ENCODE measurements at places on chromosomes 12 and 14. TPM values are rescaled to one million over a fixed set of nuclear protein-coding genes. Genes with fewer than 3 reads are reported as not detected.

DNA sequence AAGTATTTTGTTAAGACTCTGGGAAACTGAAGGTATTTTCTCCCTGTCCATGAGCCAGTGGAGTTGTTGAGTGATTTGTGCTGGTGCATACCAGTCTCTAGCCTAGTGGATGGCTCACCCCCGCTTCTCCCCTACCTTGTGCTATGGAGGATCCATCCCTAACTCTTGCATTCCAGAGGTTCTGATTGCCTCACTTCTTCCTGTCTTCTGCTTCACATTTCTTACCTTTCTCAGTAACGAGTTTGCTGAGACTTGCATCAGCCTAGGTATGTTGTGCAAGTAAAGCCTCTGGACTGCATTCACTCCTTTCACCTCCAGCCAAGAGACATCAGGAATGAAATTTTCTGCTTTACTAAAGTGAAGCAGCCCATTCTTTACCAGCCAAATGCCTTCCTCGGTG, 391.6 kb downstream of the ZFP36L1 start:
- no peak for DNase-seq

- no peak for DNase-seq
Observed at GRCh38 chr12:102964872-102965271, 7.4 kb downstream of the ASCL1 start.

- DNase-seq = no peak
Observed at GRCh38 chr12:104524034-104524832, 67.5 kb downstream of the CHST11 start.

GRCh38 chr12:132561427-132562156, 48.8 kb downstream of the LRCOL1 start:
- DNase-seq = no peak

GRCh38 chr12:120266180-120266870, 795 bp upstream of the PXN start:
- DNase-seq = no peak

DNA sequence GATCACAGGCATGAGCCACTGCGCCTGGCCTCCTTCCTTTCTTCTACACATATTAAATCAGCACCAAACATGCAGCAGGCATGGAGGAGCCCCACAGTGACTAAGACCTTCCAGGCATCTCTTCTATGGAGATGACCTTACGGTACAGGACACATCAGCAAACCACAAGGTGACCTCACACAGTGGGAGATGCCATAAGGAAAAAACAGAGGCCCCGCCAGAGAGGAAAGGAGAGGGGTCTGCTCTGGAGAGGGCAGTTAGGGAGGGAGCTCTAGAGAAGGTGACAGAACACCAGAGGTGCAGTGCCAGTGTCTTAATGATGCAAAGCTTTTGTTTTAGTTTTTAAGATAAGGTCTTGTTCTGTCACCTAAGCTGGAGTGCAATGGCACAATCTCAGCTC, 81.1 kb upstream of the ESRRB start:
- DNase-seq = no peak

DNA sequence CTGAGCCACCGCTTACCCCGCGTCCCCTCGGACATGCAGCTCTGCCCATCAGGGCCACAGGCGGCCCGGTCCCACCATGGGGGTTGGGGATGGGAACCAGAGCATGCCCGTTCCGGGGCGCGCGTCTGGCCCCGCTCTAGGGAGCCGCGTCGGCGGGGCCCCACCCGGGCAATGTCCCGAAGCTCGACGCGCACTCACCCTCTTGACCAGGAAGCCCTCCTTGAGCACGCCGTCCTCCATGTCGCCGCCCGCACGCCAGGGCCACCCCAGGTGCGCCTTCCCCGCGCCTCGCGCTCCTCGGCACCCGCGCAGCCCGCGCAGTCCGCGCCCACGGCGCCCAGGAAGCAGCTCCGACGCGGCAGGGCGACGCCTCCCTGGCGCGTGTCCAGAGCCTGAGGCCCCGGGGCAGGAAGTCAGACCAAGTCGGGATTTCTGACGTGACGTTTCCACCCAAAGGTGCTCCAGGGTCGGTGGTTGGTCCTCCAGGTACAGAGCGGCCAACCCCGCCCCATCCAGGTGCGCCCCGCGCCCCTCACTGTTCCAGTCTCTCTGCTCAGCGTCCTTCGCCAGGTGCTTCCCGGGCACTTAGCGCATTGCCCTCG, at the start of gene PLEK2:
Gene PLEK2, minus strand, starts transcription at position 346 of the 602 bp plus-strand sequence. Its CDS starts 106 bp downstream, at position 240.
- peak; percentile 81 for DNase-seq

- no peak for DNase-seq
Observed at GRCh38 chr14:51394384-51394783, 154.3 kb downstream of the TMX1 start.

DNA sequence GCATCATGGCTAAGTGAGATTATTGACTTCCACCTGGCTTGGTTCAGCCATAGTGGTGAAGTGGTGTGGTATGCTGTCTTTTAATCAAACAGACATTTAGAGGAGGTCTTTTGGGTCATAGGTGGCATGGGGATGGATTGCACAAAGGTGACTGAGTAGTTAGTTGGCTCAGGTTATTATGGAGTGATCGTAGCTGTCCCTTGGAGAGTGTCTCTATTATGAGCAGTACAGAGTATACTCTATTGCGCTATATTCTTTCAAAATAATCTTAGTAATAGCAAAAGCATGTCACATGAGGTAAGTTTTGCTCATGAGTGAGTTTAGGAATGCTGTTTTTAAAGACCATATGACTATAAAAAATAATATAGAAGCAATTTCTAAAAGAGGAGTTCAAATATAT, 60.4 kb downstream of the RASSF8 start:
- DNase-seq = no peak

DNA sequence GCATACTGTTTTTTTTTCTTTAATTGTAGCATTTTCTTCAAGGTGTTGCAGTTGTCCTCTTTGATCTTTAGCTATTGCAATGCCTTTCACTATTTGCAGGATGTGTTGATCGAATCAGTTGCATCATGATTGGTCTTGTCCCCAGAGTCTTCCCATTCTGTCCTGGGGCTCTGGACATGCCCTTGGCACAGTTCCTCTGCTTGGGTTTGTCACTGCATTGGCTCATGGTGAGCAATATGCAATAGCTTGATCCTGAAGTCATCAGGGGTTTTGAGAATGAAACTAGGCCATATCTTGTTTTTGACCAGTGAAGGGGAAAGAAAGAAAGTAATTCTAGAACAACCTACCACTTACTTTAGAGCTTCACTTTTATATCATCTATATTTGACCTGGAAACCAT, 281.5 kb downstream of the TMEM117 start:
- no peak for DNase-seq

- DNase-seq = no peak
Observed at GRCh38 chr14:42192738-42193653, 586.3 kb downstream of the LRFN5 start.

- no peak for DNase-seq
Observed at GRCh38 chr14:78752518-78753188, 582.5 kb downstream of the NRXN3 start.

GRCh38 chr14:22537436-22538310, 51.4 kb downstream of the DAD1 start:
- DNase-seq = no peak

GRCh38 chr12:46470975-46471374, 98.4 kb upstream of the SLC38A2 start:
- DNase-seq = no peak

DNA sequence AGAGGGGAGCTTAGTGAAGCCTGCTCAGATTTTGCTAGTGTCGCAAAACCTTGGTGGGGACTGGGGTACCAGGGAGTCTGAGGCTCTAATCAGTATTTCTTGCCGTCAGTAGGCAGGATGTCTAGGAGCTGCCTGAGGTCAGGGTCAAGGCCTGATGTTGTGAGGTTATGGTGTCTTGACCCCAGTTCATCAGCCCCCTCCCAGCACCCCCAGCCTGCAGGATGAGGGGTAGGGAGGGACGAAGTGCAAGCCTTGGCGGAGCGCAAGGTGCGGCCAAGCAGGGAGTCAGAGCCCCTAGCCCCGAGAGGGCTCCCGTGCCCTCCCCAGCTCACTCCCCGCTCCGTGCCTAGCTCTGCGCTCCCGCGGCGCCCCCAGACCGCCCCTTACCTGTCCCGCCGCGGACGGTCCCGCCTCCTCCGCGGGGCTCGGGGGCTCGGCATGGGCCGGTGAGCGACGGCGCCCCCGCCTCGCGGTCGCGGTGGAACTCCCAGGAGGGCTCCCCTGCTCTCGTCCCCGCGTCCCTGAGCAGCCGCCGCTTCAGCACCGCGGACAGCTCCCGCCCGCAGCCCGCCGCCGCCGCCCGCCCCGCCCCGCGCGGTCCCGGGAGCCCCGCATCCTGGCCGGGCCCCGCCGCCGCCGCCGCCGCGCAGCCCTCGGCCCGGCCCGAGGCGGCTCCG, 347 bp downstream of the SYNDIG1L start:
- peak; percentile 85 for DNase-seq

DNA sequence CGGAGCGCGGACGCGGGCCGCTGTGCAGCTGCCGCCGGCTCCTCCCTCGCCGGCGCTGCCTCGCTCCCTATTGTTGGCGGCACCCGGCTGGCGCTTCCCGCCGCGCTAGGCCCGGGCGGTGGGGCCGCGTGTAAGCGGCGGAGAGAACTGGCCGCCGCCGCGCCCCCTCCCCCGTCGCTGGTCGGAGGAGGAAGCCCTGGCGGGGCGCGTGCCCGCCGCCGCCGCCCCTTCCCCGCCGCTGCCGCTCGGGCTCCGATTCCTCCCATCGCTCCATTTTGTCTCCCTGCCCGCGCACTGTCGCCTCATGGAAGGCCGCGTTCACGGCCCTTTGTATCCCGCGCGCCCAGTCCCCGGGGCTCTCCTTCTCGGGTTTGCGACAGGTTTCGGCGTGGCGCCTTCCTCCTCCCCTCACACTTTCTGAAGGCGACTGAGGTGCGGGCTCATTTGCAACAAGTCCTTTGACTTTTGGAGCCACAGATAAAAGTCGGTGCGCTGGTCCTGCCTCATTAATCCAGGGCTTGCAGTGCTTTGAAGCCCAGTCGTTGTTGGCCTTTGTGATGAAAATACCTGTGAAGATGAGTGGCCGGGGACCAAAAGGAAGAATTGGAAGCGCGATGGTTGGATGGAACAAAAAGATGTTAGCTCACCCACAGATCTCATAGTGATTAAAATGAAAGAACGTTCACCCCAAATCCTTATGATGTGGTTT, 707 bp downstream of the CPSF6 start:
- peak; percentile 83 for DNase-seq

GRCh38 chr12:92573104-92573503, 129.7 kb upstream of the PLEKHG7 start:
- no peak for DNase-seq

DNA sequence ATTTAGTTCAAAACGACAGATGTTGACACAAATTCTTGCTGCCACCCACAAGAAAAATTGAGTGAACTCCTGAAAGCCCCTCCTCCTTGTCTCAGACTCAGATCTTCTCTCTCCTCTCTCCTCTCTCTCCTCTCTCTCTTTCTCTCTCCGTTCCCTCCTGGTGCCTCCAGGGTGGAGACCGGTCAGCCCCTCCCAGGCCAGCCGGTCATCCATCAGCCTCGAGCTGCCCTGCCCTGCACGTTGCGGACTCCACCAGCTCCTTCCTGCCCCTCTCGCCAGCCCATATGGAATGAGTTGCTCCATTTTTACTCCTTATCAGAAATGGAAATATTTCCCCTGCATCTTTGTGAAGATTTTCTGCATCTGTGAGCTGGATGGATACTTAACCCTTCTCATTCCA, 103.8 kb downstream of the TBX5 start:
- no peak for DNase-seq

DNA sequence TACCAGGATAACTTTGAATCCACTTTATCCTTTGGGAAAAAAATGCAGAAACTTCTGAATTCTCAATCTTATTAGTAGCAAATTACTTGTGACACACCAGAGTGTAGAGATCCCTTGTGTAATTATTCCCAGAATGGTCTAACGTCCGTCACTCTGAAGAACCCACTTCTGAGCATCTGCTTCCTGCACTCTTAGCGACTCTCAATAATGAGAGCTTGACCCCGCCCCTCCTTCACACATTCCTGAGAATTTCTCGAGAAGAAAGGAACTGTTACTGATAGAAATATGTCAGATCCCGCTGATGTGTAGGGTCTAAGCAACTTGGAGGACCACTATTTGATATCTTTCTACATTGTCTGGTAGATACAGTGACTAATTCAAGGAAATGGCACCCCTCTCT, 218.3 kb upstream of the PDZRN4 start:
- no peak for DNase-seq

DNA sequence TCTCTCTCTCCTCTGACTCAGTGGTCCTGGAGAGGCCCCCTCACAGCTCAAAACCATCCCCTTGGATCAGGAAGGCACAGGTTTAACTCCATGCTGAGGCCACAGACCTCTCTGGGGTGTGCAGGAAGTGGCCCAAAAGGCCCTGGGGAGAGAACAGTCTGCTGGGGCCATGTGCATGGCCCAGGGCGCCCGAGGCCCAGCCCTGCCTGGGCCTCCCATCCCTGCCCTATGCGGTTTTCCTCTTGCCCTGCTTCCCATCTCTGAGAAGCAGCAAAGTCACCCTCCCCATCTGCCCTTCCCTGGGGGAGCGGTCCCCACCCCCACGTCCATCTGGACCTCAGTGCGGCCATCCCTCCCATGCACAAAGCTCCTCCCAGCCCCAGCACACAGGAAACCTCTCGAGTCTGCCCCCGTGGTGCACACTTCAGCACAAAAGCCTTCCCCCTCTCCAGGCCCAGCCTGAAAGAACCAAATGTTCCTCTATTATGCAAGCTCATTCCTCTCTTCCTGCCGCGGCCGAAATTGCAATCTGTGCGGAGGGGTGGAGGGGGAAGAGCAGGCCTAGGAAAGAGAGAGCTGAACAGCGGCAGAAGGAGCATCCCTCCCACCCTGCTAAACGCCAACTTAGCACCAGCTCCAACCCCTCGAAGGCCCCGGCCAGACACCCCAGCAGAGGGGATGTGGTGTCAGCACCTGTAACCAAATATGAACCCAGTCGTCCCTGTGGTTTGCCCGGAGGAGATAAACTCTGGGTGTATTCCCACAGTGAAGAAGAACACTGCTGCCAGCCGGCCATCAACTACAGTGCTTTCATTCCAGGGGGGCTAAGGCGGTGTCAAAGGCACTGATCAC, 108.5 kb downstream of the SCARB1 start:
- DNase-seq = peak; percentile 94

GRCh38 chr14:81091660-81092059, 129.1 kb downstream of the GTF2A1 start:
- DNase-seq = no peak

- no peak for DNase-seq
Observed at GRCh38 chr12:114340231-114340630, 65.7 kb downstream of the TBX5 start.

DNA sequence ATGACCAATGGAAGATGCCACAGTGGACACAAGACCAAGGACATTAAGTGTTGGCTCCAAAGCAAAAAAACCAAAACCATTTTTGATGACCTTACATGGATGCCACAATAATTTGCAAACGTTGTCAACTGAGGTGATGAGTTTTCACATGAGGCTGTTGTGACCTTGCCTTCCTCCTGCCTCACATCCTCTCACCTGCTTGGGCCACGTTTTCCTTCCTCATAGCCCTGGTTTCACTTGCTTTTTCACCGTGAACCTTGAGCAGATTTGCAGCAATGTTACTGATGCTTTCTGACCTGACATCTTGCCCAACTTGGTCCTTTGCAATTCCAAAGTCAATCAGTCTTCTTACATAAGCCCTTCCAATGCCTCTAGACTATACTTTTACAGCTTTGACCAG, 3.7 kb downstream of the KRT6B start:
- DNase-seq = no peak

- no peak for DNase-seq
Observed at GRCh38 chr12:16218934-16219751, 58.3 kb downstream of the SLC15A5 start.

Gene FOXA1
- not detected for total RNA-seq

Gene TSPAN19
- not detected for total RNA-seq

Gene TMEM119
- 72.5 TPM for total RNA-seq

Gene PTGER2
- 5.3 TPM for total RNA-seq

Gene DAAM1
- 73.7 TPM for total RNA-seq

Gene KRT1
- total RNA-seq = not detected

Gene PLBD1
- total RNA-seq = 25.5 TPM

Gene KCTD10
- total RNA-seq = 138 TPM

Data from posterior vena cava (tissue), 2 donors.